ENCODE measurements at places on chromosomes 6 and 20.

DNA sequence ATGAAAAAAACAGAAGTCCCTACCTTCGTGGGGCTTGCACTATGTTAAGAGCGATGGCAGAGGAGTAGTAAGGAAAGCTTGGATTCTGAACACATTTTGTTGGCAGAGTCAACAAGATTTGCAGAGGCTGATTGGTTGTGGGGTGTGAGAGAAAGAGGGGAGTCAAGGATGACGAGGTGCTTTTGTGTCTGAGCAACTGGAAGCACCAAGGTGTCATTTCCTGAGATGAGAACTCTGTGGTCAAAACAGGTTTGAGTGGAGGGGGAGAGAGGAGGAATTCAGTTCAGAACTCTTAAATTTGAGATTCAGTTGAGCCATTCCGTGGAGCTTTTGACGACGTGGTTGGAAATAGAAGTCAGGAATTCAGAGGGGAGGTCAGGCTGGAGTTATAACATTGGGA is 3.5 kb downstream of the OCSTAMP start:
- DNase-seq: peak; percentile 9

GRCh38 chr20:41902346-41902745 is 284.2 kb upstream of the CHD6 start:
- no peak for DNase-seq

GRCh38 chr20:32336918-32337347 is 21.2 kb upstream of the ASXL1 start:
- DNase-seq: no peak

DNA sequence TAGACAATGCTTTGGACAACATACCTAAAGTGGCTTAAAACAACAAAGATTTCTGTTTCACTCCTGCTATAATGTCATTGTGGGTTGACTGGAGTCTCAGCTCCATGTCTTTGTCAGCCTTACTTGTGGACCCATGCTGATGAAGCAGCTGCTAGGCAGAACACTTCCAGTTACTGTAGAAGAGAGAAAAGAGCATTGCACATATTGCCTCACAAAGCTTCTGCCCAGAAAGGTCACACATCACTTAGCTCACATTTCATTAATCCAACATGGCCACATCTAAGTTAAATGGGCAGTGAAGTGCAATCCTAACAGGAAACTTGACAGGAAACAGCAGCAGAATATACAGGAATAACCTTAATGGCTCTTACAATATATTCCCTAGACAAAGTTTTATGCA is 480.5 kb upstream of the HTR1E start:
- DNase-seq: no peak

DNA sequence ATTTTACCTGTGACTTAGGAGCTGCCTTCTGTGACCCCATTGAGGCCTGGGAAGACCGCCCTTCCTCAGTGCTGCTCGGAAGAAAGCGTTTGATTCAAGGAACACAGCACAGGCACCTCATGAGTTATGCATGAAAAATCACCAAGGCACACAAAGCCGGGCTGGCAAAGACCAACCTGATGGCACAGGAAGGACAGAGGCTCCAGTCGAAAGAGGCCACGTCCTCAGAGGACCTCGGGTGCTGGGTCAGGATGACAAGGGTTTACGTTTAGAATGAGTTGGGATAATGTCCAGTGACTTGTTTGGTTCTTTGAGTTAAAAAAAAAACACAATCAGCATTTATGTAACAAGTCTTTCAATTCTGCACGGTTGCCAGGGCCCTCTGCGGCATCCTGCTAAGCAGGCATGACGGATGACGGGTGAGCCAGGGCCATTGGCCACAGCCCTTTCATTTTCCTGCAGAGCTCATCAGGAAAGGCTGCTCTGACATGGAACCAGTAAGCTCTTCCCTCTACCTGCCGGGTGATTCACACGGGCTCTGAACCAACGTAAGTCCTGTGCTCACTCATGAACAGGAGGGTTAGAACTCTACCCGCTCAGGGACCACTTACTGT is 112.8 kb downstream of the DACT2 start:
- DNase-seq: no peak

DNA sequence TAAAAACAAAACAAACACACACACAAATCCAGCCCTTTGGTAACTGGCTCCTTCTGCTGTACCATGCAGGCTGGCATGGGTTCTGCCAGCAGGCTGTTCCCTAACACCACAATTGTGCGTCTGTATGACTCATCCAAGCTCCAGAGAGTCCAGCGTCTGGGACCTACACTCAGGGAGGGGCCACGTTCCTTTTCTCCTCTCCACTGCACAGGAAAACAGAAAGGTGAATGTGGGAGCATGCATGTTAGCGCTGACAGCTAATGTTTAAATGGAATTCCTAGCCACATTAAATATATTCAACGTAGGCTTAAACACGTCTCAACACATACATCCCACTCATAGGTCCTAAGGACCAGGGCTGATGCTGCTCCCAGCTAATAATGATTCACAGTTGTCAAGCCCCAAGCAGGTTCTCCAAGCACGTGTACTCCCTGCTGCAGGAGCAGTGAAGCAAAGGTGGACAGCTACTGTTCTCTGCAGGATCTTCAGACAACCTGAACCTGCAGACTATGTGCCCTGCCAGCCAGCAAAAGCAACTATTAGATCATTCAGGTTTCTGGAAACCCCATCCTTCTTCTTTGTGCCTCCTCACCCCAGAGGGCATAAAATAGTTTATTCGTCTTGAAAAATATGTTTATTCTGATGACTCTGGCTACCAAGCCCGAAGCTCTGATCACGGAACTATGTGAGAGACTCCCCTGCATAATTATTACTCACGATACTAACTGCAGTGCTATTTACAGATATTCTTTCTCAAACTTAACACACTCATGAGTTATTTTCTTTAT is 20.9 kb downstream of the MAP1LC3A start:
- DNase-seq: no peak

GRCh38 chr20:38402816-38403215 is 32.3 kb downstream of the SNHG17 start:
- no peak for DNase-seq

GRCh38 chr6:155154158-155154830 is 109.5 kb upstream of the CLDN20 start:
- DNase-seq: peak; percentile 31

DNA sequence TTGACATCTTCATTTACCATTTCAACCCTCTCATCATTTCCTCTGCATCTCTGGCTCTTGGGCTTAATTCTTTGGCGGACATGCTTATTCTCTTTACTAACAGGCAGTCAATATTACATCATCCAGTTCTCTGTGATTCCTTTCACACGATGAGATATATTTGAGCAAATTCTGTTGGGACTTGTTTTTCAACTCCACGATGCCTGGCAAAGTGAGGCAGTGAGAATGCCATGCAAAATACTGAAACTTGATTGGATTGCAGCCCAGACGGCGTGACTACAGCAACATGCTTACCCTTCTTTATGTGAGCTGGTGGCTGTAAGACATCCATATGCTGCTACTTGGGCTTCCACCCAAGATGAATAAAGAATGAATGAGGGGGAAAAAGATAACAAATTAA is 101.7 kb upstream of the SPACA1 start:
- no peak for DNase-seq

GRCh38 chr6:151702851-151703658 is 104.4 kb upstream of the ESR1 start:
- DNase-seq: no peak

All from activated naive CD4-positive, alpha-beta T cell treated with anti-CD3 and anti-CD28 coated beads, Interleukin-2, amount 50 U/mL, for 72 hours (primary cell).